ENCODE measurements at places on chromosomes 2 and 18.

DNA sequence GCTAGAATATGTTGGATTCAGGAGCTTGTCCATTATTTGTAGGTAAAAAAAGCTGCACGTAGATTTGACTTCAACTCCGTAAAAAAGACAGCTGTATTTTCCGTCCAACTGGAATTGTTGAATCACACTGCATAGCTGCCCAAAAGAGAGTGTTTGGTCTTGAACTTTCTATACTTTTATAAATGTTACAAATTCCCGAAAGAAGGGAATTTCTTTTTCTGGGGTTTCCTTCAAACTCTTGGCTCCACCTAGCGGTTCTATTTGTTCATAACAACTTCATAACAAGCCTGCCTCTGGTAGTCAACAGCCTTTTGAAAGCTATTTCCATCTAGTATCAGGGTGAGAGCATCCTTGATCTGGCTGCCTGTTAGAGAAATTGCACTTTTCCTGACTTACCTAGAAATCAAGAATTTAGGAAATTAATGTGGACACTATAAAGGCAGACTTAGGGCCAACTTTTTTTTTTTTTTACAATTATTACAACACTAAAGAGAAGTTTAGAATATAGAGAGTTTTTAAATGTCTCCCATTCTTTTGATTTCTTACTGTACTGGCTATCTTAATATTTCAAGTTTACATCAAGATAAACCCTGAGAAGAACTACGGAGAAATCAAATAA lies 48.1 kb downstream of the TMEM185B start:
- peak; percentile 60 for DNase-seq

GRCh38 chr18:9898792-9899549 lies 13.2 kb downstream of the TXNDC2 start:
- no peak for DNase-seq

- peak; percentile 6 for DNase-seq
Observed at GRCh38 chr2:27655155-27655951, 8.1 kb downstream of the SUPT7L start.

DNA sequence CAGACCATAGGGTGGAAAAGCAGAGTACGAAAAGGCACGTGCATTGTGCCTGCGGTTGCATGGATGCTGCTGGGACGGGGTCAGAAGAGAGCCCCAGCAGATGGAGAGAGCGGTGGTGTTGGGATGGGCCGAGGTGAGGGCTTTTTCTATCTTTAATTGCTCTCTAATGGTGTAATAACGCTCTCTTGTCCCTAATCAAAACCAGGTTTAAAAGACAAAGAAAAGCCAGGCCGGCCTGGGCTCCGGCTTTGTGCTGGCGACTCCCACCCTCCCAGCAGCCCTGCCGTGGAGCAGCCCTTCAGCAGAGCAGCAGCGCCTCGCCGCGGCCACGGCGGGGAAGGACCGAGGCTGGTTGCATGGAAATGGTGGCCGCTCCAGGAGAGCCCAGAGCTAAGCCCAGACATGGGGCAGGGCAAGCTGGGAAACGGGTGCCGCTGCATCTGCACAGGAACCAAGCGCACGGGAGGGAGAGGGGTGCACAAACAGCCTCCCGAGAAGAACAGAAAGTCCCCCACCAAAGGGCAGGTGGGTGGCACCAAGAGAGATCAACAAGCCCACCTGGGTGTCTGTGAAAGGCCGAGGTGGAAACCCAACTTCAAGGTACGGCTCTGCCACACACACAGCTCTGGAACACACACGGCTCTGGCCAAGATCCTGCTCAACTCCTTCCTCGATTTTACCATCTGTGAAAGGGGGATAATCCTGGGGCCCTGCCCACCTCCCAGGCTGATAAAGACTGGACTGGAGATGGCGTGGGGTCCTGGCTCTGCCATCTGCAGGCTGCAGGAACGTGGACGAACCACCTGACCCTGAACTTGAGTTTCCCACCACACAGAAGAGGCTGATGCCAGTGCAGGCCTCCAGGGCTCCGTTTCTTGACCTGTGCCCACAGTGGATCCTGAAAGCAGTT lies 15.0 kb downstream of the HS1BP3 start:
- peak; percentile 86 for DNase-seq

- DNase-seq: no peak
Observed at GRCh38 chr2:232415736-232416520, 9.3 kb downstream of the ALPG start.

- peak; percentile 49 for DNase-seq
Observed at GRCh38 chr18:70384181-70384790, 95.4 kb downstream of the SOCS6 start.
